ENCODE measurements at places on chromosomes 2 and 18. TPM values are rescaled to one million over a fixed set of nuclear protein-coding genes. Genes with fewer than 3 reads are reported as not detected.

The NTSR2 gene
- total RNA-seq = not detected

The ASXL3 gene
- 0.13 TPM for total RNA-seq

The MOCOS gene
- 12.2 TPM for total RNA-seq

The CSRNP3 gene
- total RNA-seq = not detected

The UPP2 gene
- not detected for total RNA-seq

The CFAP65 gene
- total RNA-seq = not detected

The CNTNAP5 gene
- total RNA-seq = 0.11 TPM

The SMIM21 gene
- not detected for total RNA-seq

The CCL20 gene
- total RNA-seq = 0.23 TPM

The GKN1 gene
- total RNA-seq = not detected

The ALPI gene
- total RNA-seq = not detected

The PDCD1 gene
- not detected for total RNA-seq

The CDH20 gene
- total RNA-seq = not detected

The FZD7 gene
- 5.7 TPM for total RNA-seq

DNA sequence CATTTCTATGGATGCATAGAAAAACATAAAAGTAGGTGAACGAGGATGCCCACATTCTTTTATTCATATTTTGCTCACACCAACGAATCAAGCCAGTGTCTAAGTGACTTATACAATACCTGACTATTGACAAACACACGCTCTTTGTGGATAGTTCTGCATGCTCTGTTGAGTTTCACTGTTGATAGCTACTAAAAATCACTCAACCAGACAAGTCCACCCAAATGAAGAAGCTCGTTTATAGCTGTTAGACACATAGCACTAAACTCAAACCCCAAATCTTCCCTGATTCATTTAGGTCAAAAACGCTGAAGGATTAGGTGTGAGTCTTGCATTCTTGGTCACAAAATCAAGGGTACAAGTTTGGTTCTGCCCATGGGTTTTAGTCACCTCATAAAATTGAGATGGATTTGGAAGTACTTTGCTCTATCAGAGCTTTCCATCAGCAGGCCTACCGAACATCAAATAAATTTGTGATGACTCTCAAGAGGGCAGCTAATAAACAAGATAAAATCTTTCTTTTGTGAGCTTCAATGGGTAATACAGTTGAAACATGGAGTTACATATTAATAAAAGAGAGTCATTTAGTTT, 92.7 kb upstream of the ETAA1 start:
- no peak for DNase-seq

DNA sequence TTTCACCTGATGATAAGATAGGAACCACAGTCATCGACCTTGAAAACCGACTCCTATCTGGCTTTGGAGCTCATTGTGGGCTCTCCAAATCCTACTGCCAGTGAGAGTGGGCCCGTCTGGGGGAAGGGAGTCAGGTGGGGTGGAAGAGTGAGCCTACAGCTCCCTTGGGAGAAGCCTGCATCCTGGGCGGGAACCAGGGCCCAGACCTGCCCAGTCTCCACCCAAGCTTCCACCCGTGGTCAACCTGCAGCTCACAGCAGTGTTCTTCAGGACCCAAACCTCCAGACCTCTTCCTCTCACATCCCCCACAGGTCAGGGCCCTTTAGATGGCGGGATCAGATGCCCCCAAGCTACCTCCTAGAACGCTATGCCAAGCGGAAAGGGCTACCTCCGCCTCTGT, 40.2 kb downstream of the LMAN2L start:
- DNase-seq = no peak

DNA sequence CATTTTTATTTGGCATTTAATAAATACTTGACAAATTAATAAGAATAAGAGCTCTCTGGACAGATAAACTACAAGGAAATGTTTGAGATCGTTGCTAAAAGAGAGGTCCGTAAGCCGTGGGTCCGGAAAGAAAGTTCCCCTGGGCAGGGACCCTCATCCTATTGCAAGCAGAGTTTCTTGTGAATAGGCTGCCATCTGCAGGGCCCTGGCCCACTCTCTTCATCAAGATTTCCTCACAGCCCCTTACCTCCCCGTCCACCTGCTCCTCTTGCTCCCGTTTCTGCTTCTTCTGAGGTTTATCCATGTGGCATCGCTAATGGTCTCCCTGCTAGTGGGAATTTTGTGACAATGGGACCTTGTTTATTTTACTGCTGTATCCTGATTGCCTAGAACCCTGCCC, 30.1 kb upstream of the MC5R start:
- no peak for DNase-seq

DNA sequence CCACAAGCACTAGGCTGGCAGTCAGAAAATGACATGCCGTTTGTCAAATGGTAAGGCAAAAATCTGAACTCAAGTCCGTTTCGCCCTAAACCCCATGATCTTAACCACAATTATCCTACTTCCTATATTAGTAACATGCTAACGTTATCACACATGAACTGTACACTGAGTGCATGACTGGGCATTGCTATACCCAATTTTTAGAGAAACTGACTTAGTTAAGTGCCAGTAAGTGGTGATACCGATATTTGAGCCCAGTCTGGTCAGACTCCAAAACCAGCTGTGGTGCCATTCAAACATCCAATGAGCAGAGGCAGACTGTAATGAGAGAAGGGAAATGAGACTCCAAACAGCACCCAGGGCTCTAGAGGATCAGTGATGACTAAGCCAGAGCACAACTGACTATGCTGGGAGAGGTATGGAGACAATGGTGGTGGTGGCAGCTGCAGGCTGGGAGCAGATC, 311.7 kb upstream of the PKDCC start:
- peak; percentile 72 for DNase-seq

GRCh38 chr18:77058290-77058835, 74.2 kb downstream of the MBP start:
- DNase-seq = no peak

GRCh38 chr2:140454717-140455116, 1674.5 kb upstream of the NXPH2 start:
- DNase-seq = peak; percentile 80

- no peak for DNase-seq
Observed at GRCh38 chr2:149087751-149088150, 49.3 kb downstream of the LYPD6B start.

DNA sequence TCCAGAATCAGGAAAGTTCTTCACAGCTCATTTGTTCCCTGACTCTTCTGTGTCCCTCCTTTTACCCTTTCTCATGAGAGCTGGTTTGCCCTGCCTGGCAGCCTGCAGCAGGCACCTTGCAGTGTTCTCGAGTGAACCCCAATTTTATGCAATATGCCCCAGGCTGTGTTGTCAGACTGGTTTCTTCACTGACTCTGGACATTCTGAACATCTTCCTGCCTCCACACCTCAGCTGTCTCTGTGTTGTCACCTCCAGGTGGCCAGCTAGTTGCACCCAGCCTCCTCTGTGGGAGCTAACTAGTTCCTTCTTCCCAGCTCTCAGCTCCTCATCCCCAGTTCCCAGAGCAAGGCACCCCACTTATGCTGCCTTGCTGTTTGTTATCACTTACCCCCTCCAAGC, 5.5 kb downstream of the SETBP1 start:
- DNase-seq = no peak

GRCh38 chr18:73563901-73564472, 583.6 kb downstream of the FBXO15 start:
- DNase-seq = peak; percentile 85

DNA sequence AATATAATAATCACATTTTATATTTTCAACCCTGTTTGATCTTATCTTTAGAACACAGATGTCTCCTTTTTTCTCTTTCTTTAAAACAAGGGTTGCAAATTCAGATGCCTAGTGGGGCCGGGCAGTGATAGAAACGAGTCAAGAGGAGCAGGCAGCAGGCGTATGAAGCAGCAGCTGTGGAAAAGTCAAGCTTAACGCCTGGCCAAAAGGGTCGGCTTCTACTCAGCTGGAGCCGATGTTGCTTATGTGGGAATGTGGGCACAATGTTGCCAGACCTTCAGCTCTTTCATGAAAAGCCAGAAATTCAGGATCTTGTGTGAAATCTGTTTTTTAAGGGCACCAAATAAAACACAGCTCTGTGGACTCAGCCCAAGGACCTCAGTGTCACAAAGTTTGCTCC, 642.7 kb downstream of the ARHGAP15 start:
- no peak for DNase-seq

DNA sequence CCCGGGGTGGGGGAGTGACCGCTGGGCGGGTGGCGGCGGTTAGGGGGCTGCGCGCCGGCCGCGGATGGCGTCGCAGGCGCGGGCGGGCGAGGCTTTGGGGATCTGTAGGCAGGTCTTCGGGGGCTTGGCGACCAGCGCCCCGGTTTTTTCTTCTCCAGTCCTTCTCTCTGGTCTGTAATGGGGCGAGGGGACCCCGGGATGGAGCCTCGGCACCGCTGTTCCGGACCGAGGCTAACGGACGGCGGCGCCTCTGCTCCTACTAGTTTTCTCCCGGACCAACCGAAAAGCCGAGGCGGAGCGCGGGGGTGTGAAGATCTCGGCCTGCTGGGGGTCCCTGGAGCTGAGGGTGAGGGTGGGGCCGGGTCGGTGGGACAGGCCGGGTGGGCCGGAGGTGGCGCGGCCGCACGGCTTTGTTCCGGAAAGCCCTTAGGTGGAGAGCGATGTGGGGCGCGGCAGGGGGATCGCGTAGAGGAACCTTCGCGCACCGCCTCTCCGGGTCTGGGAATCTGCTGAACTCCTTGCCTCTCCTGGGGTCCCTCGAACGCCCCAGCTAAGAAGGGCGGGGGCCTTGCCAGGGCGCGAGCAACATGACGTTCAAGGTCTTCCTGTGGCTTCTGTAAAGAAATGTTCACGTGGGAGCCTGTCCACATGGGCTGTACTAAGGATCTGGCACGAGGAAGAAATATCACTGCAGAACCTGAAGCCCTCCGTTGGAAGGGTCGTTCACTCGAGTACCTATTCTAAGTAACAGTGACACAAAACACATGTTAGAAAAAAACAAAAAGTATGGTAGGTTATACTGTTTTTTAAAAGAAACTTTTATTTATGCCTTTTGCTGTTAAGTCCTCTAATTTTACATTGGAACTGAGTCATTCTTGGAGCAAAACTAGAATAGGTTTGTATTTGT, 861 bp downstream of the SLC39A10 start:
- DNase-seq = peak; percentile 67

GRCh38 chr2:223613017-223613950, 11.1 kb upstream of the SCG2 start:
- DNase-seq = peak; percentile 98

GRCh38 chr2:13005761-13006335, 289.1 kb downstream of the TRIB2 start:
- DNase-seq = no peak

- no peak for DNase-seq
Observed at GRCh38 chr18:50934545-50935211, 33.2 kb upstream of the ELAC1 start.

DNA sequence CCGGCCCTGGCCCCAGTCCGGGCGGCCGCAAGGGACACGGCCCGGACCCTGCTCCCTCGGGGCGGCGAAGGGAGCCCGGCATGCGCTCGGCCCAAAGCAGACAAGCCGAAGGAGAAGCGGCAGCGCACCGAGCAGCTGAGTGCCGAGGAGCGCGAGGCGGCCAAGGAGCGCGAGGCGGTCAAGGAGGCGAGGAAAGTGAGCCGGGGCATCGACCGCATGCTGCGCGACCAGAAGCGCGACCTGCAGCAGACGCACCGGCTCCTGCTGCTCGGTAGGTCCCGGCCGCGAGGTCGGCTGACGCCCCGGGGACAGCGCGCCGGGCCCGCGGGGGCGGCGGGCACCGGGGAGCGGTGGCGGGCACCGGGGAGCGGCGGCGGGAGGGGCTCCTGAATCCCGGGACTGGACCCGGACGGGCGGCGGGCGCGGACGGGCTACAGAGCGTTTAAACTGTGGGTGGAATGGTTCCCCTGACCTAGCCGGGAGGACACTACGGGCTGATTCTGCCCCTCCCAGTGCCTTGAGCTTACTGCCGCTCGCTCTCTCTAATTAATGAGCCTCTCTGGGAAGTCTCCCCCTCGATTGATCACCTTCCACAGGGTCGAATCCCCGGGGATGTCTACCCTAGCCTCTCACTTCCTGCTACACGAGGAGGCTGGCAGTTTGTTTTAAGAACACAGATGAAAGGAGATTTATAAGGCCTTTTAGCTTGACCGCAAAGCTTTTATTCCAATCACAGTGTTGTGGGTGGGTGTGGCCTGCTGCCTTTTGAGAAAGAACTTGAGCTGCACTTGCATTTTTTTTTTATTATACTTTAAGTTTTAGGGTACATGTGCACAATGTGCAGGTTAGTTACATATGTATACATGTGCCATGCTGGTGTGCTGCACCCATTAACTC, 853 bp downstream of the GNAL start:
- DNase-seq = no peak

DNA sequence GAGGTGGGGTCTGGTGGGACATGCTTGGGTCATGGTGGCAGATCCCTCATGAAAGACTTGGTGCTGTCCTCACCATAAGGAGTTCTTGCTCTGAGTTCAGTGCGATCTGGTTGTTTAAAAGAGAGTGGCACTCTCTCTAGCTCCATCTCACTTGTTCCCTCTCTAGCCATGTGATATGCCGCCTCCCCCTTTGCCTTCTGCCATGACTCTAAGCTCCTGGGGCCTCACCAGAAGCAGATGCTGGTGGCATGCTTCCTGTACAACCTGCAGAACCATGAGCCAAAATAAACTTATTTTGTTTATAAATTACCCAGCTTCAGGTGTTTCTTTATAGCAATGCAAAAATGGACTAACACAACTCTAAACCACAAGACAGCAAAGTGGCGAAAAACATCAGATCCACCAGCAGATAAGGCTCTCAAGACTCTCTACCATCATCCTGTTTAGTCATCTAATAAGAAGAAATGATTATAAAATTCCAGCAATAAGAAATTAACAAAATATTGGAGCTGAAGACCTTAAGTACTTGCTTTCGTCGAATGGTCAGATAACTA, 75.5 kb downstream of the OLA1 start:
- DNase-seq = no peak

- no peak for DNase-seq
Observed at GRCh38 chr2:180905461-180905860, 74.9 kb upstream of the UBE2E3 start.

DNA sequence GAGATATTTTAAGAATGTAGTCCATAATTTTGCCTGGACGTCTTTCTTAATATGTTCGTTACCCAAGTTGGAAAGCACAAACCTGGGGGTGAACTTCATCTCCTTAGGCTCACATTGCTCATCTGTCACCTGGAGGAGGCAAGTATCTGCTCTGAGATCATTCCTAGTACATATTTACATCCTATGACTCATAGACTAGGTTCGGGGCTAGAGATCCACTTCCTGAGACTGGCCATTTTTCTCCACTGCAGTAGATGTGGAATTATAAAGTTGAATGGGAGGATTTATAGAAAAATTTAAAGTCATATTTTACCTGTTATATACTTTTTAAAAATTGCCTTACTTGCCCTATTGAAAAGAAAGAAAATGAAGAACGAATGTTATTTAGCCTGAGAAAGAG, 77.5 kb upstream of the PROKR1 start:
- DNase-seq = peak; percentile 76

GRCh38 chr18:60469387-60470100, 97.0 kb upstream of the MC4R start:
- DNase-seq = no peak

DNA sequence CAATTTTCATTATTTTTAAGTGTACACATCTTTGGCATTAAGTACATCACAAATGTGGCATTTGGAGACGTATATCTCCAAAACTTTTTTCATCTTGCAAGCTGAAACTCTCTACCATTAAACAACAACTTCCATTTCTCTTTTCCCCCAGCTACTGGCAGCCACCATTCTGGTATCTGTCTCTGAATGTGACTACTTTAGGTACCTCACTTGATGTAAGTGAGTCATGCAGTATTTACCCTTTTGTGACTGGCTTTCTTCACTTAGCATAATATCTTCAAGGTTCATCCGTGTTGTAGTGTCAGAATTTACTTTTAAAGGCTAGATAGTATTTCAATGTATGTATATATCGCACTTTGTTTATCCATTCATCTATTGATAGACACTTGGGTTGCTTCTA, 17.0 kb downstream of the BABAM2 start:
- no peak for DNase-seq
